Stimulated activated CD4-positive, alpha-beta T cell treated with anti-CD3 and anti-CD28 coated beads, TNF-alpha, amount 100 ng/mL, for 1 hour (primary cell): ENCODE measurements at places on chromosomes 3 and 15.

DNA sequence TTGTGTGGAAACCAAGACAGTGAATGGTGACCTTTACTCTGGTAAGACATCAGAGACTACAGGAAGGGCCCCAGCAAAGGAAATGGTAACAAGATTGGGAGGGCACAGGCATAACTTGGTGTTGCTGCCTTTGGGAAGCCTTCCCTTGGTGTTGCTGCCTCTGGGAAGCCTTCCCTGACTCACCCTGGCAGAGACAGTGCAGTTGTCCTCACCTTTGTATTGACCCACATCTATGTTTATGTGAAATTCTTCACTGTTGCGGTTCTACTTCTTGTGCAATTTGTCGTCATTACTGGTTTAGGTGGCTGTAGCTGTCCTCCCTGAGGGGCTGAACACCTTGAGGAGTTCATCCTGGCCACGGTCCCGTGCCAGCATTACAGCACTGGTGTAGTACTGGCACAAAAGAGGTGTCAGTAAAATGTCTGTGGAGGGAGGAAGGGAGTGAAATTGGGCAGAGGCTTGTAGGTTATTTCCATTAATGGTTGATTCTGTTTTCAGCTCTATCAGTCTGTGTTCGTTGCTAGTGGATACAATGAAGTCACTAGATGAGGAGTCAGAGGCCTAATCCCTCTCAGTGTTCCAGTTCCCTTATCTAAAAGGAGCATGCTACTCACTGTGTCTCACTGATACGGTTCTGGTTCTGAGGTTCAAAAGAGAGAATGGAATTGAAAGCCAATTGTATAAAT, 21.6 kb downstream of the IFT122 start:
- DNase-seq, result no peak

DNA sequence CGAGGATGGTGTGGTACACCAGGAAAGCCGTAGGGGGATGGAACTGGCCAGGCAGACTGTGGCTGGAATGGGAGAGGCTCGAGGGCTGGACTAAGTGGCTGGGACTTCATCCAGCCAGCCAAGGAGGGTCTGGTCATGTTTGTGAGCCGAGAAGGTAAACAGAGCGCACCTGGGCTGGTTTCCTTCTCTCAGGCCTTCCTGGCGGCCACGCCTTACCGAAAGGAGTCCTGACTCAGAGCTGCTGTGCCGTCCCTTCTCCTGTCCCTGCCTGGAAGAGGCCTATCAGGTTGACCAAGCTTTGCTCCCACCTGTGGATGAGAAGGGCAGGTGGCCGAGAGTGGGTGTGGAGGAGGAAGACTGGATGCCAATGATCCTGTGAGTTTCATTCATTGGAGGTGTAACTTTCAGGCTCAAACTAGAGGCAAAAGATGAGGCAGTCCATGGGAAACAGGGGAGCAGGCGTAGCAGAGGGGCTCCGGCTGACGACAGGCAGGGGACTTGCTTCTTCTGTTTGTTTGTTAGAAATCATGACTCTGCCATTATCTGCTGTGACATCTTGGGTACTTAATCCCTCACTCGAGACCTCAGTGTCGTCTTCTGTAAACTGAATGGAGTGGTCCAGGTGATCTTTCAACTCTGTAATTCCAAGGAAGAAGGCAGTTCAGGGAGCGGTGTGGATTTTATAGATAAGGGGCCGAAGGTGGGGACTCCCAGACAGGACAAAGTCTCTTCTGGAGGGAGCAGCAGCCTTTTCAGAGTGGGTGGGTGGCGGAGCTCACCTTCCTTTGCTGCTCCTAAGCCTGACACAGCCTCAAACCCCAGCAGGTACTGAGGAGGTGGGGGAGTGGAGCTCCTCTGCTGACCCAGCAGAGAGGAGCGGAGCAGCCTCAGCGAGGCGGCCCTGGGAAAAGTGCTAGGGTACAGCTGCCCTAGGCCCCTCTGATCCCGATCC, 71.8 kb upstream of the GATM start:
- DNase-seq, result no peak

DNA sequence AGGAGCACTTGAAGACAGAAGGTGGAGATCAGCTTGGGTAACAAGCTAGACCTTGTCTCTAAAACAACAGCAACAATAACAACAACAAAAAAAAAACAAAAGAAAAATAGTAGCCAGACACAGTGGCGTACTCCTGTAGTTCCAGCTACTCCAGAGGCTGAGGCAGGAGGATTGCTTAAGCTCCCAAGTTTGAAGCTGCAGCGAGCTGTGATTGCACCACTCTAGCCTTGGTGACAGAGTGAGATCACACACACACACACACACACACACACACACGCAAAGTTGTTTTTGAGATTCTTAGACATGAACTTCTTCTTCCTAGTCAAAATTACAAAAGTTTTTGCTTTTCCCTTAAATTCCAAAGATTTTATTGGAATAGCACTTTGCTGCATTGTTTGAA, 93.0 kb upstream of the IGSF10 start:
- DNase-seq, result no peak

GRCh38 chr3:138914870-138915502, 32.0 kb downstream of the FOXL2 start:
- DNase-seq, result no peak

DNA sequence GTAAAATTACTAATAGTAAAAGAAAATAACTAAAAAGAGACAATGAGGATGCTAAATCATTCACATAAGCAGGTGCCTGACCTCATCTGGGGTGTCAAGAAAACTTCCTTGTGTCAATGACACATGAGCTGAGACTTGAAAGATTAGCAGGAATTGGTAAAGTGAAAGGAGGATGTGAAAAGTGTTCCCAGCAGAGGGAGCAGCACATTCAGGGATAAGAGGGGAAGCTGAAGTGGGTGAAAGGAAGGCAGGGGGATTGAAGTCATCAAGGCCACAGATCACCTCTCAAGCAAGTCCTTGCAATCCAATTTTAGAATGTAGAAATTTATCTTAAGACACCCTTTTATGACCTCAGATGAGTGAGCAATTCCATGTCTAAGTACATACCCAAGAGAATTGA, 60.2 kb upstream of the ACP3 start:
- DNase-seq, result no peak

- DNase-seq, result no peak
These were observed 303.6 kb upstream of the ARPP21 start for GRCh38 chr3:35335703-35336102.

DNA sequence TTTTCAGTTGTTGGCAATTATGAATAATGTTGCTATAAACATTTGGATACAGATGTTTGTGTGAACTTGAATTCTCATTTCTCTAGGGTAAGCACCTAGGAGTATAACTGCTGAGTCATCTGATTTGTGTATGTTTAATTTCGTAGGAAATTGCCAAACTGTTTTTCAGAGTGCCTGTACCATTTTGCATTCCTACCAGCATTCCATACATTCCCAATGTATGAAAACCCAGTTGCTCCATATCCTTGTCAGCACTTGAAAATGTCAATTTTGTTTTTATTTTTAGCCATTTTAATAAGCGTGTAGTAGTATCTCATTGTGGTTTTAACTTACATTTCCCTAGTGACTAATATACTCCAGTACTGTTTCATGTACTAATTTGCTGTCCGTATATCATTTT, 98.5 kb upstream of the TSC22D2 start:
- no peak for DNase-seq

GRCh38 chr3:105253225-105253624, 113.5 kb upstream of the ALCAM start:
- no peak for DNase-seq

DNA sequence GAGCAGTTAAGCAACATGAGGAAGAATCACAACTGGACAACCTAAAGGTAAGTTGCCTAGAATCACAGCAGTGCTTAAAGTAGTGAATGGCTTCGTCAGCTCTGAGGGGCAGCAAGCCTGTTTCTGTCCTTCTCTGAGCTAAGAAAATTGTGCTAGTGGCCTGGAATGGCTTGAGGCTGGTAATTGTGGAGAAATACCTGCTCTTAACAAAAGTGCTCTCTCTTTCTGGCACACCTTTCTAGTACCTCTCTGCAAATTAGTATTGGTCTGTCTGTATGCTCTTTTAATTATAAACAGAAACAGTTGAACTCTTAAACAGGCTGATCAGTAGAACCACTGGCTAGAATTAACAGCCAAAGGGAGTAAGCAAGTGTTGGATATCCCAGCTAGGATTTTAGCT, 11.6 kb downstream of the SNX1 start:
- DNase-seq, result no peak

DNA sequence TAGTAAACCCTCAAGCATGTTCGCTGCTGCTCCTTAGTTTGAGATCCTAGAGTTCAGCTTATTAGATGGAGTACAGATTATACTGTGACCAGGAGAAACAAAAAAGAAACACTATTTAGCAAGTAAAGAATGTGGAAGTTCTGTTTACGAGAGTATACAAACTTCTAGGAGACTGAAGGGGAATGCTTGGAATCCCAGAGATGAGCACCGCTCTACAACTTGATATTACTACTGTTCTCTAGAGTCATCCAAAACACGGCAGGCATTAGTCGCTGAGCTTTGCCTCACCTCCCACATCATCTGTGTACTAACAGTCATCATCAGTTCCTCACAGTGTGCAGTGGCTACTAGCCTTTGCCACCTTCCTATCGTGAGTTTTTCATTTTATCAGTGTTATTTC, 121.4 kb upstream of the CHRM5 start:
- DNase-seq, result no peak

DNA sequence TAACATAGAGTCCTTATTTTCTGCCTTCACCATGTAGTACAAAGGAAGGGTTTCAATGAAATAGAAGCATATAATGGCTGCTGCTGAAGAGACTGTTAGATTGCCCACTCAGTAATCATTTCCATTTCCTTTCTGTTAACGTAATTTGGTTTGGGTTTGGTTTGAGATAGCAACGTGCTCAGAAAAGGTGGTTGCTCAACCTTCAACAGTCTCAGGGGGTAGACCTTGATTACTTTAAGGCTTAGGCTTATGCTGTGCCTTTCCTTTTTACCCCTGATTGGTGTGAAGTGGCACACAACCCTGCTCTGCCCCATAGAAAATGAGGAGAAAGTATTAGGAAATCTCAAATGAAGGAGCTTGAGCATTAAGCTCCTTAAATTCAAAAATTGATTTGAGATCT, 163.7 kb upstream of the TP63 start:
- no peak for DNase-seq

- DNase-seq, result peak; percentile 26
These were observed 51.6 kb upstream of the BLM start for GRCh38 chr15:90665288-90666134.

GRCh38 chr3:139561255-139561817, 21.8 kb upstream of the RBP1 start:
- no peak for DNase-seq

- no peak for DNase-seq
These were observed 920.9 kb downstream of the TUSC7 start for GRCh38 chr3:117630469-117630868.

DNA sequence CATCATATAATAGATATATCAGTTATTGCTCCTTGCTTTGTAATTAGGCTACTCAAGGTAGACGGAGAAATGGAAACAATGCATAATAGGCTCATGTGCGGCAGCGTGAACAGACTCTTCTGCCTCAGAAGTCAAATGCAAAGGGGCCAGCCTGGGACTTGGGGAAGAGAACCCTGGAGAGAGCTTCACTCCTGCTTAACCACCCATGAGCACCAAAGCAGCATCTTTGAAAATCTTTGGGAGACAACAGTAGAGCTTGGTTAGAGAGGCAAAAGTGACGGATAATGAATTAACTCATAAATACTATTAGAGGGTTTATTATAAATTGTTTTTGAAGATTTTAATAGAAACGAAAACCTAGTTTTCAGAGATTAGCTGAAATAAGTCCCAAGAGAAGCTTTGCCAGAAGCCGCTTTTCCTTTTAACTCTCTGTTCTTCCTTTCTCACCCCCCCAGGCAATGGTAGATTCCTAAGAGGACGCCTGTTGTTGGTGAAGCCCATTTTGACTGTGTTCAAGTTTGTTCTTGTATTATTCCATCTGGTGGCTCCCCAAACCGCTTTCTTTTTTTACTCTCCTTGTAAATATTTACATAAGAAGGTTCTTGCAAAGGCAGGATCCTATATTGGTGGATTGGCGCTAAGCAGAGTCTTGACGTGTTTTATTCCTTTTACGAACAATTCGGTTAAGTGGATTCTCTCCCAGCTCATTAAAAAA, 196.0 kb upstream of the TPRG1 start:
- DNase-seq, result no peak

DNA sequence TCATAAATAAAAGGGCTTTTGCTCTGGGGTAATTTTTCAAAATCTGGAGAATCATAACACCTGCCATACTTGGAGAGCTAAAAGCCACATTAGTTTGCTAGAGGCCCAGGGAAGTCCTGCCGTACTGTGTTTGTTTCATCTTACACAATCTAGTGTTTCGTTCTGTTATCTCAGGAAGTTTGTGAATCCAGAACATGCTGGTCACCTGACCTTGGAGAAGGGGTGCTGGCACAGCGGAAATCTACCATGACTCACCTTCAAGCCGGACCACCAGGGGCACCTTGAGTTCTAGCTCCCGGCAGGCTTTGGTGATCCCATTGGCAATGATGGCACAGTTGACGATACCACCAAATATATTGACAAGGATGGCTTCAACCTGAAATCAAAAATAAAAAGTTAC, 253.9 kb downstream of the SUCLG2 start:
- DNase-seq, result no peak

DNA sequence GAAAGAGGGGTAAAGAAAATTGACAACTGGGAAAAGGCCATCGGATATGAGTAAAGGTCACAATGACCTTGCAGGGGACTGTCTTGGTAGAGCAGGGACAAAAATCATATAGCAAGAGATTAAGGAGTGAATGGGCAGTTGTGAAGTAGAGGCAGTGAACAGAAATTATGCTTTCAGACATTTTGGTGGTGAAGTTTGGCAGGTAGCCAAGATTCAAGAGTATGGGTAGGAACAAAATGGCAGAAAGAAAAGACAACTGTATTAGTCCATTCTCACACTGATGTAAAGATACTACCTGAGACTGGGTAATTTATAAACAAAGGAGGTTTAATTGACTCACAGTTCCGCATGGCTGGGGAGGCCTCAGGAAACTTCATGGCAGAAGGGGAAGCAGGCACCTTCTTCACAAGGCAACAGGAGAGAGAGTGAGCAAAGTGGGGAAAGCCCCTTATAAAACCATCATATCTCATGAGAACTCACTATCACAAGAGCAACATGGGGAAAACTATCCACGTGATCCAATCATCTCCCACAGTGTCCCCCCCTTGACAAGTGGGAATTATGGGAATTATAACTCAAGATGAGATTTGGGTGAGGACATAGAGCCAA, 84.0 kb downstream of the CGNL1 start:
- no peak for DNase-seq

DNA sequence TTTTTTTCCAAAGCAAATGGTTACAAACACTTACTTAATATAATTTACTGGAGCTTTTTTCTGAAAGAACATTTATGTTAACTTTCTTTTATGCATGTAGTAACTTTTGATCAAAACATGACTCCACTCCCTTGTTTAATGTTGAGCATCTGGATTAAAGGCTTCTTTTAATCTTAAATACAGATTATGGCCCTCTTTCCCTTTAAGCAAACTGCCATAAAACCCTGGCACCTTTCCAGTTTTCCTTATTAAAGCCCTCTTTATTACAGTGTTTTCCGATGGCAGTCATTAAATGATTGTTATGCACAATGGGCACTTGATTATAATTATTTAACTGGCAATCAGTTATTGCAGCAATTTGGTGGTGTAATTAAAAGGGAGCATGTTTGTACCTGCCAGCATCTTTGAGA, 167.0 kb downstream of the VGLL4 start:
- no peak for DNase-seq
